D721Med (cell line): ENCODE measurements at places on chromosomes 5 and 9.

DNA sequence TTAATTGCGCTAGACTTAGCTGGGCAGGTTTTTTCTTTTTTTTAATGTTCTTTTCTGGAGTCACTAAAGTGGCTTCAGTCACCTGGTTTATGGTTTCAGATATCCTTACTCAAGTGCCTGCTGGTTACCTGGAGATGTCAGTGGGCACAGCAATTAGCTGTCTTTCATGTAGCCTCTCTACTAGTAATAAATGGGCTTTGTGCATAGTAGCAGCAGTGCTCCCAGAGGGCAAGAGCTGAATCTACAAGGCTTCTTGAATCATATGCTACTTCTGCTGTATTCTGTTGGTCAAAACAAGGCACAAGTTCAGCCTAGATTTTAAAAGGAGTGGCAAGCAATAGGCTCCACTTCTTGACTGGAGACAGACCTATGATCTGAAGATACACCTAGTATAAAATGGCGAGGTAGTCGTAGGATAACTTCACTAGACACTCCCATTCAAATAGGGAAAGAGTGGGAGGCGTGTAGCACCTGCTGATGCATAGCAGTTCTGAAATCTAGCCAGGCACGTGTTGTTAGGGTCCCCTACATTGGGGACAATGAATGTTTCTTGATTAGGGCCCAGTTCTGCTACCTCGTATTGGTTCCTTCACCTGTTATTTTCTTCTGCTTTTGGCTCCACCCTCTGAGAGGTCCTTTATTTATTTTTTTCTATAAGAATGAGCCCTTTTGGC, 7.0 kb downstream of the SCAMP1 start:
- DNase-seq, result no peak

DNA sequence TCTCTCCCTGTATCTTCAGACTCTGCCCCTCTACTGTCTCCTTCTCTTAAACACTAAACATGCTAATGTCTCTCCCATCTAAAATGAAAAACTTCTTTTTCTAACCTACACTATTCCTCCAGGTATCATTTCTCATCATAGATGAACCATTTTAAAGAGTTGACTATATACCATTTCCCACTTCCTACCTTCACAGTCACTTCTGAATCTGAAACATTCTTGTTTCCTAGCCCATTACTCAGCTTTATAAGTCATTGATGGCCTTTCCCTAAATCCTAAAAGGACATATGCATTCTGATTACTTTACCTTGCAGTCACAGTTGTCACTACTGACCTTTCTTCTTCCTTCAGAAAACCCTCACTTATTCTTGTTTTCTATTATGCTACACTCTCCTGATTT, 118.2 kb downstream of the SSBP2 start:
- DNase-seq, result no peak

GRCh38 chr9:124629600-124629999, 122.4 kb upstream of the NR5A1 start:
- DNase-seq, result no peak

DNA sequence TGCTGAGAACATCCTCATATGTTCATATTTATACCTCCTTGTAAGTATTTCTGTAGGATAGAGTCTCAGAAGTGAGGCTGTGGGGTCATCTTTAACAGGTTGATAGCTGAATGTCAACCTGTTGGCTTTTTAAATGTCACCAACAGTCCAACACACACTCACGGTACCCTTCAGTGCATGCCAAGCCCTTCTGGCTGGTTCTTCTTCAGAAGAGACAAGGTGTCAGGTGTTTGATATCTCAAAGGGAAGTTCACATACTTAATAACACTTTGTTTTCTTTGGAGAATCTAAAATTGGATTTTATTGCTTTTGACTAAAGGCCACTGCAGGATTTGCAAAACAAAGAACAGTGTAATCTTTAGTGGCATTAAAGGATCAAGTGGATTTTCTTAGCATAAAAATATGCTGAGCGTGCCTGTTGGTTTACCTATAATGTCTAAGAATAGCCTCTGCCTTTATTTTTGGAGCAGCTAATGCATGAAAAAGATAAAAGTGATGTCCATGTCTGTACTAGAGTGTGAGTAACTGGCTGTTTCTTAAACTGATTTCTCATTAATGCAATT, 58.2 kb downstream of the RGS3 start:
- no peak for DNase-seq

DNA sequence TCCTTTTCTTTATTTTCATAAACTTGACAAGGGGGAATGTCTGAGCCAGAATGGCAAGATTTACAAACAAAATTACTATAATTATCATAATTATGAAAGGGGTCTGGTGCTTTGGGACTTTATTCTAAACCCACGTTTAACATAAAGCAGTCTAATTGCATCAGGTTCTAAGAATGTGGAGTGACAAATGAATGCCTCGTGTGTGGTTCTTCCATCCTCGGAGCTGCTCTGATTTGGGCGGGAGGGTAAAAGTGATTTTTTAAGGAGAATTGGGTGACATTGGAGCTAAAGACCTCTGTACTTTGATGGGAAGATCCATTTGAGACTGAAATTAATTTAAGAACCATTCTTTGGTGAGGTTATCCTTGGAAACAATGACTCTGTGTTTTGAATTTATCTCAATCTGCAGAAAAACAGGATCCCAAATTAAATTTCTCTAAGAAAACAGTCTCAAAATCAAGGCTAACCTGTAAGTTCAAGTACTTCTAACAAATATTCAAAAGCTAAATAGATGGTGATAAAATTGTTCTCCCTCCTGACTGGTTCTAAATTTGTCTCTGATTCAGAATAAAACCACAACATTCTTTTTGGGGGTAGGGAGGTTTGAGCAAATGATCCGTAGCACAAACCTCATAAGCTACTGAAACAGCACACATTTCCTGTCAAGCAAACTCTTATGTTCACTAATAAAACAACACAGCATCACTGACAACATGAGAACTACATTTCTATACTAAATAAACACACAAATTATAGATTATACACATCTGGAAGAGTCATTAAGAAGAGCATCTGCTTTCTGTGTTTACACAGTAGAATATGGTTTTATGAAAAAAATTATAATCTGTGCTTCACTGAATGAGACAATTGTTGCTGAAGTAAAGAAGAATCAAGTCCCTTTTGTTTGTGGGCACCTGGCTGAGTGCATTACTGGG, 85.5 kb downstream of the DCP2 start:
- DNase-seq, result no peak

DNA sequence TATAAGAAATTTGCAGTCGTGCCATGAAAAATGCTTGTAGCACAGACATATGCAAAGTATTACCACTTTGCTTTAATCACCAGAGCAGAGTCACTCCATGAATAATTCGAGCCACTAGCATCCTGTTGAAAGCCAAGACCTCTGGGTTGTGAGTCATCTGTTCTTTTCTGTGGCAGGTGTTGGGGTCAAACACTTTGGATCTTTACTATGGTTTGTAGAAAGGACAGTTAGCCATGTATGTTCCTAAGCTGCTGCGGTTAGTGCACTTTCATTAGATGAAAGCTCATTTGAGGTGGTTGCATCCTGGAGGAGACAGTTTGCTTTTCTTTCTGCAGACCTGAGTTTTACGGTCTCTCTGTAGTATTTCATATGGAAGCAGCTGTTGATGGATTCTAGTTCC, 223.7 kb downstream of the DMRT2 start:
- no peak for DNase-seq

- no peak for DNase-seq
Observed at GRCh38 chr5:2175041-2175440, 292.3 kb upstream of the IRX4 start.

DNA sequence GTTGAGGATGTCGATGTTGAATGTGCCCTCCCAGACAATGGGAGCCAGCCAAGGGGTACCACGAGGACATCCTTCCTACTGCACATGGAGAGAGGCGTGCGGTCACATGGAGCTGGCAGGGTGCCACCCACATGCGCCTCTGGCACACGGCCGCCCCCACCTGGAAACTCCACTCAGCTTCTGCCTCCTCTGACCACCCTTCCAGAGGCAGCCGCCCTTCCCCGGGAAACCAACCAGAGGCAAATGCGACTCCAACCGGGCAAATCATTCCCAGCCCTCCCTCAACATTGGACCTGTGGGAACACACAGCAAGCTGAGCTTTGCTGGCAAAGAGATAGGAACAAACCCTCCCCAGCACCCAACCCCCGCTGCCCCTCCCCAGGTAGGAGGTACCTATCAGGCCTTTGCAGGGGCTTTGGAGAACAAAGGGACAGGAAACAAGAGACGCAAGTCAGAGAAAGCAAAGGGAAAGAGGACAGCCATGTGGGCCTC, 17.5 kb downstream of the ABO start:
- DNase-seq, result no peak

GRCh38 chr5:174505621-174506020, 218.8 kb upstream of the MSX2 start:
- DNase-seq, result no peak

- DNase-seq, result no peak
Observed at GRCh38 chr9:92954886-92955285, 7.6 kb downstream of the FGD3 start.

DNA sequence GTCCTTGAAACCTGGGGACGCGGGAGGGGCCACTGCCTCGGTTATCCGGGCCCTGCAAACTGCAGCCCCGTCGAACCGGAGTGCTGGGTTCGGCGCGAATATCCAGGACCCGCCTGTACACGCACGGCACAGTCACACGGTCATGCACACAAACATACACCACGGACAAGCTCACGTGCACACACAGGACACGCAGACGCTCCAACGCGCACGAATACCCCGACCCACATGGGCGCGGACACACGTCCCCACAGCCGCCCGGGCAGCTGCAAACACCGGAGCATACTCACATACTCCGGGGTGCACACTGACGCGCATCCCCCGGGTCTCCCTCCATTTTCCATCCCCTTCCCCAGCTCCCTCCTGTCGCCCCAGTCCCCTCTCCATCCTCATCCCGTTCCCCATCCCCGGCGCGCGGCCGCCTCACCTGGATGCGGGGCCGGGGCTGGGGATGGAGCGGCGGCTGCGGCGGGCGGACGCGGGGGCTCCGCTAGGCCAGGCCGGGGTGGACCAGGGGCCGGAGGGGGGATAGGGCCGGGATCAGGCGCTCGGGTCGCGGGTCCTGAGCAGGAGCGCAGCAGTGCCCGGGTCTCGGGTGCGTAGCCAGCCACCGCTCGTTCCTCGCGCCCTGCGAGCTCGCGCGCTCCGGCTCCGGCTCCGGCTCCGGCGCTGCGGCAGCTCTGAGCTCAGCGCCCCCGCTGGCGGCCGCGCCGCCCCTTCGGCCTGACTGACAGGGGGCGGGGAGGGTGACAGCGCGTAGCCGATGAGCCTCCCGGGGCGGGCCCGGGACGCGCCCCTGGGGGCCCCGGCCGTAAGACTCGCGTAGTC, at the start of the genes EIF4E1B and SNCB:
Gene EIF4E1B (plus strand): TSS at position 823 of the 828 bp plus-strand sequence. CDS start 12,113 bp downstream, outside the sequence.
Gene SNCB (minus strand): TSS at position 682 of the 828 bp plus-strand sequence. CDS start 880 bp downstream, outside the sequence.
- DNase-seq, result peak; percentile 89

DNA sequence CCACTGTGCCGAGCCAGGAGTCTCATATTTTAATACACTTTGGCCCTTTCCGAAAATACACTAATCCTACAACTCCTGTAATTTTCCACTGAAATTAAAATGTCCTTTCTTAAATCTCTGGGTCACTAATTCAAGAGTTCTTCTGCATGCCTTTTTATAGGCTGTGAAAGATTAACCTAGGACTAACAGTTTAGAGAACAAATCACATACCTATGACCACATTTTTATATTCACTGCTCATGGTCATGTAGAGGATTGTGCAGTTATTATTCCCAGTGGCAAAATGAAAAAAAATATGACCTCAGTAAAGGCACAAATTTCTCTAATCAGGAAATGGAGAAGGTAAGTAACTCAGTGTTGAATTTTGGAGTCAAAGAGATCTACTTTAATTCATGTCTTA, 33.4 kb downstream of the SLCO4C1 start:
- DNase-seq, result no peak

DNA sequence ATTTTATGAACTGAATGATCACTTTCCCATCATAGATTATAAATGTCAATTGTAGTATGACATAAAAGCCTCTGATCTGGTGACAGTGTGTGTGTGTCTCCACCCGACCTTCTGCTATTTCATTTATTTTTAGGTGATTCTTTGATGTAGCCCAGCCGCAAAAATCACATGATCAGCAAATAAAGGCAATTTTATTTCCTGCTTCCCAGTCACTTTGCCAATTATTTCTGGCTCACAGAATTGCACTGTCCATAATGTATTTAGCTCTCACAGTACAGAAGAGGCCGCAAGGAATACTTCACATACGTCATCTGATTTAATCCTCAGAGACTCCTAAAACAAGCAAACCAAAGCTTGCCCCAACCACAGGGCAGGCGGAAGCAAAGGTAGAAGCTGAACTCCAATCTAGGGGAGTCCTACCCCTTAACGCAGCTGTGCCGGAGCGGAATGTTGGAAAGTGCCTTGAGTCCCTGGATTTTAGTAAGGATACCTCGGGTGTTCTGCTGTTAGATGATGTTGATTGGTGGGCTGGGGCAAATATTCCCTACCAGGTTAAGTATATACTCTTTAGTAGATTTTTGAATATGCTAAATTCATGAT, 384.0 kb upstream of the IRX4 start:
- DNase-seq, result no peak

- DNase-seq, result no peak
Observed at GRCh38 chr5:143923634-143924266, 111.8 kb downstream of the HMHB1 start.

GRCh38 chr5:167765352-167765751, 526.1 kb upstream of the WWC1 start:
- no peak for DNase-seq
